ELF-1 (cell line): ENCODE measurements at places on chromosomes 2 and 18.
A peak's percentile ranks its signal among the peaks of the same experiment; 100 is the strongest.

DNA sequence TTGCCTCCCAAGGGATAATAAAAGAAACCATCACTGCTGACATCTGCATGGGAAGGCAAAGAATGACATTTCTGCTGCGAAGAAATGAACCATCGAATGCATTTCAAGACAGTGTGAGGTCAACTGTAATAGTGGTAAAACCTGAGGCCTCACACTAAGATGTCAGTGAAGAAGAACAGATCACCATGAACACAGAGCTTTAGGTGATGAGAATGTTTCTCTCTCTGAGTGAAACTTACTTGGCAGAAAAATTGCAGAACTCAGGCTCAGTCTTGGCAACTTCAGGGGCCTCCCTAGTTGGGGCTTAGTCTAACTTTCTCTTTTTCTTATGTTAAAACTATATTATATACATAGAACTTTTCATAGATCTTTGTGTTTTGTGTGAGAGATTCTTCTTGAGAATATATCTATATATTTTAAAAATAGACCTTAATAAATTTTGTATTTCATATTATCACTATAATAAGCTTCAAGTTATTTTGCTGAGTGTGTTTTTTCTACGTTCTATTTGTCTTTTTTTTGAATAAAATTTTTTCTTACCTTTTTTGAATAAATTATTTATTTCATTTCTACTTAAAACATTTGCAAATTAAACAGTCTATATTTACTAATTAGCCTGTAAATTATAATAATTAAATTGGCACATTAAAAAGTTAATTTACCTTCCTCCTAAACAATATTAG lies 427.5 kb upstream of the TRIB2 start:
- no peak for DNase-seq

GRCh38 chr2:140508756-140509155 lies 1622.1 kb downstream of the LRP1B start:
- DNase-seq = no peak

DNA sequence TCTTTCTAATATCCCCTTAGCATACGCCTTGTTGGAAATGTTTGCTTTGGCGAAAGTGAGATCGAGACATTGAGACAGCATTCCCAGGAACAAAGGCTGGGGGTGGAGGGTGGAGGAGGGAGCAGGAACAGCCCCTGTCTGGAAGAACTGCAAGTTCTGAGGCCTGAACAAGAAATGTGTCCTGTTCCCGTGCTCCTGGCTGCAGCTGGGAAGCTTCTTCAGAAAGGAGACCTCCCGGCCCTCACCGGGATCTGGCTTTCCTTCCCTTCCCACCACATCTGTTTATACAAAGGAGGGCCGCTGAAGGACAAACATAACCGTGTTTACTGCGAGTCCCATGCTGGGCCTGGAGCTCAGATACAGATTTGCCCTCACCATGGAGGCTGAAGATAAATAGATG lies 35.9 kb downstream of the AFF3 start:
- DNase-seq = peak; percentile 43

DNA sequence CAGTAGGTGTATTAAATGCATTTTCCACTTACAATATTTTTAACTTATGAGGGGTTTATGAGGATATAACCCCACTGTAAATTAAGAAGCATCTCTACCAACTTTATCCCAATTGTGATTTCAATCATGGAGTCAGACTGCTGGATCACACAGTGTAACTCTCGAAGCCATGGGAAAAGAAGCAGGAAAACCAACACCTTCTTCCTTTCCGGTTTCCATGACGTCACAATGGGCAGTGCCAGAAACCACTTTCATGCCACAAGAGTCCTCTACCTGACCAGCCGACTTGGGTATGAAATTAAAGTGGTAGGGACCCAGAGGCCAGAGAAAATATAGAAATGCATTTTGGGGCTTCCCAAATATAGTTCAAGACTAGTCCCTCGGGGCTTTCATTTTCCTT lies 4.2 kb downstream of the RNF152 start:
- DNase-seq = no peak

- DNase-seq = no peak
Observed at GRCh38 chr2:200615247-200615646, 29.4 kb downstream of the AOX1 start.

GRCh38 chr18:39692367-39693015 lies 2126.9 kb upstream of the CELF4 start:
- no peak for DNase-seq

GRCh38 chr2:147177071-147177857 lies 667.6 kb upstream of the ACVR2A start:
- no peak for DNase-seq

DNA sequence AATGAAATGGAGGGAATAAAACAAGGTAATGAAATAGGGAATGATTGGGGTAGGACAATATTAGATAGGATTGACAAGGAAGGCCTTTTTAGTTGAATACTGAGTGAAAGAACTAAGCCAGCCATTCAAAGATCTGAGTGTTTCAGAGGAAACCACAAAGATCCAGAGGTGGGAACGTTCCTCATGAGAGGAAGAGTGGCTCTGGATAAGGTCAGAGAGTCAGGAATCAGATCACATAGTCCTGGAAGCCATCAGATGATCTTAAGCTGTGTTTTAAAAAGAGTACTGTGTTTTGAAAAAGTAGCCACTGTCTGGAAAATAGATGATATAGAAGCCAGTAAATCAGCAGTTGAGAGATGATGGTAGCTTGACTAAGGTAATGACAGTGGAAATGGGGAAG lies 11.8 kb downstream of the TTLL4 start:
- DNase-seq = no peak
